Effector CD4-positive, alpha-beta T cell (primary cell): ENCODE measurements at places on chromosomes 5 and 9.

GRCh38 chr9:9100070-9100469 lies 1300.5 kb upstream of the DMAC1 start:
- no peak for DNase-seq

GRCh38 chr9:38137342-38137741 lies 68.3 kb upstream of the SHB start:
- no peak for DNase-seq

DNA sequence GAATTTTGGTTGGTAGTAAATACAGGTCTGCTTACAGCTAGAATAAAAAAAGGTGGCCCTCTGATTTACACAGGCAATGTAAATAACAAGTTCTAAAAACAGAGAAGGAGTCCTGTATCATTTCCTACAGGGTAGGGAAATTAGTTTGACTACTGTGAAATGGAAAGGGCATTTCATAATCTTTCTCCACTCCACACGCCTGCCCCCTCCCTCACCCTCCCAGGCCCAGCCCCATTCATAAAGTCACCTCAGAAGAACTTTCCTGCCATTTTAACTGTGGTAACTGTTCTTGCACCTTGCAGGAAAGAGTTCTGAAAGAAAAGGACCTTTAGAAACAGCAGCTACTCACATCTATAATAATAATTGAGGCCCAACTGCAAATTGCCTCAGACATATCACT lies 69.7 kb downstream of the MEF2C start:
- DNase-seq, result no peak

DNA sequence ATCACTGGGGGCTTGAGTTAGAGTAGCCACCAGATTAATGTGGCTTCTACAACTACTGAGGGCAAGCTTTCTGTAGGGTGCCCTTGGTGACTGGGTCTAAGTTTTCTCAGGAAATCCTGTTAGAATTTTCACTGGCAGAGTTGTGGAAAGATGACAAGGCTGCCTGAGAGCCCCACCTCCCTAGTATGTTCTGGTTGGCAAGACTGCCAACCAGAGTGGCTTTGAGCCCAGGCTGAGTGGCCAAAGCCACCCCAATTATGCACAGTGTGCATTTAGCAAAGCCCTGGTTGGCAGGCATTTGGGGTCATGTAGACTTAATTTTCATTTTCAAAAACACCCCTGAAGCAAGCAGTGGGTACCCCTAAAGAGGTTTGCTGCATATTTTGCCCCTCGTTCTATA lies 136.7 kb upstream of the HAPLN1 start:
- DNase-seq, result no peak

- no peak for DNase-seq
These were observed 220.8 kb downstream of the SNX18 start for GRCh38 chr5:54738118-54738972.

DNA sequence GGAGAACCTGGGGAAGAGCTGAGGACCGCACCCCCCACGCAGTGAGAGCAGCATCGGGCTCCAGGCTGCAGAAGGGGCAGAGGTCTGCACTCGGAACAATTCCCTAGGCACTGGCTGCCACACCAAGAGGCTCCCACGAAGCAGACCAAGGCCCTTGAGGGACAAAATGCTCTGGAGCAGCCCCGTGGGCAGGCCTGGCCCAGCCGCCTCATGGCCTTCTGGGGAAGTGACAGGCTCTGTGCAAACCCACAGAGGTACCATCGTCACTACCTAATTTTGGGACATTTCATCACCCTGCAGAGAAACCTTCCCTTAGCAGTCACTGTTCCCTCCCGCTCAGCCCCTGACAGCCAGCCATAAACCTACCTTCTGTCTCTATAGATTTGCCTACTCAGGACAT lies 15.9 kb downstream of the FBXW5 start:
- DNase-seq, result no peak

DNA sequence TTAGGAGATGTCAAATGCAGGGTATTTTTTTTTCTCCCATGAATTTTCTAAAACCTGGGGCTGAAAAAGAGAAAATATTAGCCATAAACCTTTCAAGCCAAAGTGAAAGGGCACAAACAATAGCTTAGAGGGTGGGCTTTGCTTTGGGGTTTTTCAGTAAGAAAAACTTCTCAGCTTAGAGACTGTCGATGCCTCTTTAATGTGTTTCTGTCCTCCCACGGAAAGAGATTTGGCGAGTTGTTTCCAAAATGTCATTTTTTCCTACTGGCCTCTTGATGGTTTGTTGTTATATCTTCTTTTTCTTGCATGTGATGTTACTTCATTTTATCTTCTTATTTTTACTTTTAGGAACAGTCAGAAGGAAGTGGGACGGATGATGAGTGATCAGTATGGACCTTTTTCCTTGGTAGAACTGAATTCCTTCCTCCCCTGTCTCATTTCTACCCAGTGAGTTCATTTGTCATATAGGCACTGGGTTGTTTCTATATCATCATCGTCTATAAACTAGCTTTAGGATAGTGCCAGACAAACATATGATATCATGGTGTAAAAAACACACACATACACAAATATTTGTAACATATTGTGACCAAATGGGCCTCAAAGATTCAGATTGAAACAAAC lies 177.3 kb downstream of the SMARCA2 start:
- DNase-seq, result no peak

GRCh38 chr5:159095151-159095721 lies 4.5 kb downstream of the EBF1 start:
- no peak for DNase-seq

GRCh38 chr9:100229561-100229960 lies 123.2 kb downstream of the TEX10 start:
- no peak for DNase-seq

- no peak for DNase-seq
These were observed 178.5 kb upstream of the MSX2 start for GRCh38 chr5:174545926-174546325.

- no peak for DNase-seq
These were observed 27.1 kb upstream of the GOLPH3 start for GRCh38 chr5:32201122-32201753.

DNA sequence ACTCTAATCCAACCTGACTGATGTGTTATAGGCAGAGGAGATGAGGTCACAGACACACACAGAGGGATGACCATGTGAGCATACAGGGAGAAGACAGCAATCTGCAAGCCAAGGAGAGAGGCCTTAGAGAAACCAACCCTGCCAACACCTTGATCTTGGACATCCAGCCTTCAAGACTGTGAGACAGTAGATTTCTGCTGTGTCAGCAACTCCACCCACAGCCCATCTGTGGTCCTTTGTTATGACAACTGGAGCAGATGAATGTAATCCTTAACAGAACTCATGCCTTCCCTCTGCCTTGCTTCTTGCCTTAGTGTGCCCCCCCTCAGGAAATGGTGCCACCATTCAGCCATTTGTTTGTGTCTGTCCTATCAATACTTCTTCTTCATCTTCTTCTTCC lies 107.4 kb downstream of the NXNL2 start:
- DNase-seq, result no peak

DNA sequence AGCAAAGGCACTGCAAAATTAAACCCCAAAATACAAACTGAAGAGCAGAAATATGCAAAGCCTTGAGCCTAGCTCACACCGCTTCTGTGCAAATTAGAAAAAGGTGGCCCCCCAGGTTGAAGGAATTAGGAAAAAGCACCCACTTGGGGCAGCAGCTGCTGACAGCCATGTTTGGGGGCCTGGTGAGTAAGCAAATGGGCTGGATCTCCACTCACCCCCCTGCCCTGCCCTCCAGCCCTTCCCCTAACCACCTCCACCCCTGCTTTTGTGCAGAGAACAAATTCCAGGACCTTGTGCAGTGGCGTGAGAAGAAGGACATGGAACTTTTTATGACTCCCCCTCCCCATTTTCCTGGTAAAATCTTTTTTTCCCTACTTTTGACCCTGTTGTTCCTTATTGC lies 92.0 kb upstream of the DNAH5 start:
- no peak for DNase-seq

DNA sequence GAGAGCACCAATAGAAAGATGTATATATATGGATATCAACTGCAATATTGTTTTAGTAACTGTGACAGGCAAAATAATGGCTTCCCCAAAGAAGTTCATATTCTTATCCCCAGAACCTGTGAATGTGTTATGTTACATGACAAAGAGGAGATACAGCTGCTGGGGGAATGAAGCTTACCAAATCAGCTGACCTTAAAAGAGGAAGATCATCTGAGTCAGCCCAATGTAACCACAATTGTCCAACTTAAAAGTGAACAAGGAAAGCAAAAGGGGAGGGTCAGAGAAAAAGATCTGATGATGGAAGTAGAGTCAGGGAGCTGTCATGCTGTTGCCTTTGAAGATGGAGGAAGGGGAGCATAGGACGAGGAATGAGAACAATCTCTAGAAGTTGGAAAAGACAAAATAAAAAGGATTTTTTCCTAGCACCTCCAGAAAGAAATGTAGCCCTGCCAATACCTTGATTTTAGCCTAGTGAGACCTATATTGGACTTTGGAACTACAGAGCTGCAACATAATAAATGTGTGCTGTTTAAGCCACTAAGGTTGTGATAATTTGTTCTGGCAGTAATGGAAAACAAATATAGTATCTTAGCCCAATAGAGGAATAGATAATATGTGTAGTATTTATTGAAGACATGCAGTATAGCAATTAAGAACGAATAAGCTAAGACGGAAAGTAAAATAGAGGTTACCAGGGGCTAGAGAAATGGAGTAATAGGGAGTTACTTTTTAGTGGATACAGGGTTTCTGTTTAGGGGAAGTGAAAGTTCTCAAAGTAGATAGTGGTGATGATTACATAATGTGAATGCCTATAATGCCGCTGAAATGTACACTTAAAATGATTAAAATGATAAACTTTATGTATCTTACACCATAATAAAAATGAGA lies 115.9 kb downstream of the PIK3R1 start:
- no peak for DNase-seq

GRCh38 chr5:79689541-79690466 lies at the start of gene CMYA5:
CMYA5 (plus strand) TSS chr5:79689836; CDS start chr5:79689908, 72 bp downstream.
- no peak for DNase-seq

- no peak for DNase-seq
These were observed 8.8 kb upstream of the NEK6 start for GRCh38 chr9:124248960-124249359.

GRCh38 chr5:14081791-14082190 lies 61.4 kb upstream of the TRIO start:
- DNase-seq, result no peak

GRCh38 chr5:177515580-177515979 lies 1.2 kb downstream of the DDX41 start:
- DNase-seq, result no peak

DNA sequence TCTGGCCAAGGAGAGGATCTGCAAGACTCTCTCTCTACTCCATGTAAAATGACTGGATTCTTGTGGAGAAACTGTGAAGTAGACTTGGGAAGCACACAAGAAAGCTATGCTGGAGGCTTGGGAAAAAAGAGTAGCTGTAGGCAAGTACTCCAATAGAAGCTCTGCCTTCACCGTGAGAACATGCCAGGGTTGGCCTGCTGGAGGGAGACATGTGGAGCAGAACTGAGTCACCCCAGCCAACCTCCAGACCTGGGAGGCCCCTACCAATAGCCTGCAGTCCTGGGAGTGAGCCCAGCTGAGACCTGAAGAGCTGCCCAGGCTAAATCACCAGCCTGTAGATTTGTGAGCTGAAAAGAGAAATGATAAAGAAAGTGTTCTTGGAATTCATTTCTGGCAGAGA lies 66.6 kb downstream of the DEPDC1B start:
- DNase-seq, result no peak
